ENCODE measurements at places on chromosomes 16 and 17. TPM values are rescaled to one million over a fixed set of nuclear protein-coding genes. Genes with fewer than 3 reads are reported as not detected.

- no peak for DNase-seq
Measured at GRCh38 chr17:7715936-7716886, 1.3 kb upstream of the DNAH2 start.

GRCh38 chr17:78450696-78451345 is 72.4 kb downstream of the PGS1 start:
- no peak for DNase-seq

DNA sequence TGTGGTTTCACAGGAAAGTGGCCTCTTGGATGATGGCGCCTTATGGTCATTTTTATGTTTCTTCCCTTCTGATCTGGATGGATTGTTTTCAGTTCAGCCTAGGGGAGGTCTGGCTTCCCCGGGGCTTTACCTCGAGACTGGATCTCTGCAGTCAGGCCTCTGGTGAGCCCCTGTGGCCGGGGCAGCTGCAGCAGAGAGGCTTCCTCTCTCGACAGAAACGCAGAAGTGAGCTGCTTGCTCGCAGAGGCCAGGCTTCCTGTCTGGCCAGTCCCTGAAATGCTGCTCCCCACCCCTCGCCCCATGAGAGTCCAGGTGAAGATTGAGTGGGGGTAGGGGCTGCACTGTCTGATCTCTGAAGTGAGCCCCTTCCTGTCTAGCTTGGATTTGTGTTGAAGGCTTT is 44.0 kb downstream of the PLCG2 start:
- DNase-seq = no peak

- DNase-seq = no peak
Measured at GRCh38 chr17:47801906-47802305, 19.7 kb downstream of the OSBPL7 start.

DNA sequence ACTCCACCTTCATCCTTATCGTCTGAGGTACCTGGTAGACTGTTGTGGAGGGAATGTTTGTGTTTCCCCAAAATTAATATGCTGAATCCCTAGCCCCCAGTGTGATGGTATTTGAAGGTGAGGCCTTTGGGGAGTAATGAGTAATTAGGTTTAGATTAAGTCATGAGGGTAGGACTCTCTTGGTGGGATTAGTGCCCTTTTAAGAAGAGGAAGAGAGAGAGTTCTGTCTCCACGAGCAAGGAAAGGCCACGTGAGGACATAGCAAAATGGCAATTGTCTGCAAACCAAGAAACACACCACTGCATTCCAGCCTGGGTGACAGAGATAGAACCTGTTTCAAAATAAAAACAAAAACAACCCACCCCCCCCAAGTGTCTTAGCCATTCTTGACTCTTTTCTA is 21.0 kb upstream of the DDX52 start:
- DNase-seq = no peak

DNA sequence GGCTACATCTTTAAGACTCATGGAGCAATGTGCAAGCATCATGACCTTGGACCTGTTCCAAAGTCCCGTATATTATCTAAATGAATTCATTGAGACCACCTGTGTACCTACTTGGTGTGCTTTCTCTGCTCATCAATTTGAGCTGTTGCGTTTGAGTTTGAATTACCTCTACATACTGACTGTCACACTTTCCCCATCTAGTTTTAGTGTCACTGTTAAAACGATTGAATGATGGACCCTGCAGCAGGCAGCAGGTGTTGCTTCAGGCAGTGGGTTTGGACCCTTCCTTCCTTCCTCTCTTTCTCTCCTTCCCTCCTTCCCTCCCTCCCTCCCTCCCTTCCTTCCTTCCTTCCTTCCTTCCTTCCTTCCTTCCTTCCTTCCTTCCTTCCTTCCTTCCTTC is 33.9 kb upstream of the ZKSCAN2 start:
- no peak for DNase-seq

- DNase-seq = no peak
Measured at GRCh38 chr16:53614346-53614745, 89.3 kb downstream of the RPGRIP1L start.

- no peak for DNase-seq
Measured at GRCh38 chr17:48351911-48352332, 78.1 kb downstream of the SKAP1 start.

DNA sequence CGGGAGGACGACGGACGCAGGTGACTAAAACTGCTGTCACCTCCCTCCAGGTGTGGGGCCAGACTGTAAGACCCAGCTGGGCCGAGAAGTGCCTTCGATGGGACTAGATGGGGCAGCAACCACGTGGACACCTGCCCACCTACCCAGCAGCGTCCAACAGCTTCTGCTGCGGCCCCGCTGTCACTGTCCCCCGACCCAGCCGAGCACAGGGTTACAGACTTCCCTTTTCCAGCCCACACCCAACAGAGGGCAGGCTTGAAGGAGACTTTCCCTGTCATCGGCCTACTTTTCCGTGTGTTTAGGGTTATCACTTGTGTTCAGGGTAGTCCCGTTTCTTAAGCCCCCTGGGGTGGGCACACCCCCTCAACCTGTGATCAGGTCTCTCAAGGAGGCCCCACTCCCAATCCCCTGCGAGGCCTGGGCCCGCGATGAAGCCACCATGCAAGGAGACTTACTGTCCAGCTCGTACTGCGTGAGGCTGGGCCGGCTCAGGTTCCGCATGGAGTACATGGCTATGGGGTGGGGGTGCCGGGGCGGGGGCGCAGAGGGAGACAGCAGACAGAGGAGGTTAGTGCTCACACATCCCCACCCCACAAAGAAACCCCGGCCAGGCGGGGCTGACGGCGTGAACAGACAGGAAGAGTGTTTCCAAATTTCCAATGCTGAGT is 68.8 kb upstream of the CDC42EP4 start:
- no peak for DNase-seq

Gene KIF19
- 0.32 TPM for total RNA-seq

Gene NACA2
- not detected for total RNA-seq
